ENCODE measurements at places on chromosomes 3 and 15. TPM values are rescaled to one million over a fixed set of nuclear protein-coding genes. Genes with fewer than 3 reads are reported as not detected.

The BCL2A1 gene
- 8.2 TPM for total RNA-seq

The ANAPC13 gene
- 44.5 TPM for total RNA-seq

The FXR1 gene
- 223 TPM for total RNA-seq

The IGSF10 gene
- 61.5 TPM for total RNA-seq

The ARGFX gene
- not detected for total RNA-seq

The NCEH1 gene
- 1.7 TPM for total RNA-seq

The KNL1 gene
- 11.8 TPM for total RNA-seq

The SCAANT1 gene
- total RNA-seq = not detected

The IL17RB gene
- total RNA-seq = 1.4 TPM

Measured in skin of body (tissue), 3 donors.